ENCODE measurements at places on chromosomes 5 and 9.

GRCh38 chr9:134408389-134408788 is 82.1 kb downstream of the RXRA start:
- DNase-seq = no peak

- no peak for DNase-seq
Measured at GRCh38 chr5:176819476-176819875, 9.1 kb downstream of the UNC5A start.

- no peak for DNase-seq
Measured at GRCh38 chr5:168350315-168350714, 58.9 kb downstream of the WWC1 start.

DNA sequence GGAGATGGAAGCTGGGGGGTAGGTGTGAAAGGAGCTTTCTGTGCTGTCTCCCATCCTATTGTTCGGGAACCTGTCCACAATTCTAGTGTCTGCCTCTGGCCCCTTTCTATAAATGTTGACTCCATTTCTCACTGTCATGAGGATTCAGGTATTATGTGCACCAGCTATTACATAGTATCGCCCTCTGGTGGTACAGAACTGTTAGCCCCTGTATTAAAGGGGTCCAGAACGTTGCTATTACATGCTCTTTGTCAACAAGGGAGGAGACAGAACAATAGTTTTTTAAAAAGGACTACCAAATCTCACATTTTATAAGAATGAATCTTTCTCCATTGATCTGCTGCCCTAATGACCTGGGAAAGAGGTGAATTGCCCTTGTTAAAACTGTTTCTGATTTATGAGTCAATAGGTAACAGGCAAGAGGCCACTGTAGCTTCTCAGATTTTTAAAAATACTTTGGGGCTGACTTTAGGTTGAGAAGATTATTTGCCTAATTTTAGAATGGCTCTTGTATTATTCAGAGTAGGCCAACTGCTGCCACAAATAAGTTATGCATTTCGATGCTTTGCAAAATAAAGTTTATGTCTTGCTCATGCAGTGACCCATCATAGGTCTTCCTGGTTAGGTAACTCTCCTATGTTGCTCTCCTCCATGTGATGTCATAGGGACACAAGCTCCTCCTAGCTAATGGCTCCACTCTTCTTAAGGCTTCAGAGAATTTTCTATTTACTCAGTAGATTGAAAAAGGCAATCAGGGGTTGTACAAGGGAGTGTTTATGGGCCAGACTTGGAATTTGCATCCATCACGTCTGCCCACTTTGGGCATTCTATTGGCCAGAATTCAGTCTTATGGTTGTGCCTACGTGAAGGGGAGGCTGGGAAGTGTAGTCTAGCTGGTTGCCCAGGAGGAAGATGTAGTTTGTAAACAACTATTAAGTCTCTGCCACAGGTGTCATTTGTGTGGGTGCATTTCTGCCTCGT is 20.8 kb downstream of the DCANP1 start:
- no peak for DNase-seq

GRCh38 chr5:35341189-35341588 is 110.9 kb upstream of the PRLR start:
- DNase-seq = no peak

- no peak for DNase-seq
Measured at GRCh38 chr9:34891386-34891785, 66.7 kb upstream of the PHF24 start.

DNA sequence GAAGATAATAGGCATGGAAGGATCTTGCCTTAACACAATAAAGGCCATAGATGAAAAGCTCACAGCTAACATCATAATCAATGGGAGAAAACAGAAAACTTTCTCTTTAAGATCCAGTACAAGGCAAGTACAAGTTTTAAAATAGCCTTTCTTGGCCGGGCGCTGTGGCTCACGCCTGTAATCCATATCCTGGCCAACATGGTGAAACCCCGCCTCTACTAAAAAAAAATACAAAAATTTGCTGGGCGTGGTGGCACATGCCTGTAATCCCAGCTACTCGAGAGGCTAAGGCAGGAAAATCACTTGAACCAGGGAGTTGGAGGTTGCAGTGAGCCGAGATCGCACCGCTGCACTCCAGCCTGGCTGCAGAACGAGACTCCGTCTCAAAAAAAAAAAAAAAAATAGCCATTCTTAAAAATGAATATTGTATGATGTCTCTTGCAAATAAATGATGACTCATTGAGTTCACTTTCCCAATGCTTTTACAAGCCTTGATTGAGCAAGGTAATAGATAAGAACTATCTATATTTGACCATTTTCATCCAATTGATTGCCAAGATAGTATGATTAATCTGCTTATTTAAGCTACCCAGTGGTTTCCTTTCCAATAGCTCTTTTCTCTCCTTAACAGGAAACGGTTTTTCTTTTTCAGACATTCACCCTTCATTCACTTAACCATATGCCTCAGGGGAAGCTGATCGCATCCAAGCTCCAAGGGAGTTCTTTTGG is 15.8 kb downstream of the CCDC152 start:
- no peak for DNase-seq

DNA sequence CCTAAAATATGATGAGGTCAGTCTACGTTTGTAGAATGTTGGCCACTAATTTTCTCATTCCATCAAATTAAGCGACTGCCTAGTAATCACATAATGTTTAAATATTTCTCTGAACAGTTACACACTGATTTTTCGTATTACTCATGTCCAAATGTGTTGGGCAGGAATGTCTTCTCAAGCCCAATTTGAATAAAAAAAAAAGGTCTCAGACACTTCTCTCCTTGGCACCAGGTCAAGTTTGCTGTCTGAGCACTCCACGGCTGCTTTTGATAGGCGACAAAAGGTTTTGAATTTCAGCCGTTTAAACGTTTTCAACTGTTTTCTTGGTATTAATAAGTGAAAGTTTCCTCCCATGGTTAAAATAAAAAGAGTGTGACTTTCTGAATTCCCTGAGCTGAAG is 542.1 kb downstream of the IRX1 start:
- no peak for DNase-seq

DNA sequence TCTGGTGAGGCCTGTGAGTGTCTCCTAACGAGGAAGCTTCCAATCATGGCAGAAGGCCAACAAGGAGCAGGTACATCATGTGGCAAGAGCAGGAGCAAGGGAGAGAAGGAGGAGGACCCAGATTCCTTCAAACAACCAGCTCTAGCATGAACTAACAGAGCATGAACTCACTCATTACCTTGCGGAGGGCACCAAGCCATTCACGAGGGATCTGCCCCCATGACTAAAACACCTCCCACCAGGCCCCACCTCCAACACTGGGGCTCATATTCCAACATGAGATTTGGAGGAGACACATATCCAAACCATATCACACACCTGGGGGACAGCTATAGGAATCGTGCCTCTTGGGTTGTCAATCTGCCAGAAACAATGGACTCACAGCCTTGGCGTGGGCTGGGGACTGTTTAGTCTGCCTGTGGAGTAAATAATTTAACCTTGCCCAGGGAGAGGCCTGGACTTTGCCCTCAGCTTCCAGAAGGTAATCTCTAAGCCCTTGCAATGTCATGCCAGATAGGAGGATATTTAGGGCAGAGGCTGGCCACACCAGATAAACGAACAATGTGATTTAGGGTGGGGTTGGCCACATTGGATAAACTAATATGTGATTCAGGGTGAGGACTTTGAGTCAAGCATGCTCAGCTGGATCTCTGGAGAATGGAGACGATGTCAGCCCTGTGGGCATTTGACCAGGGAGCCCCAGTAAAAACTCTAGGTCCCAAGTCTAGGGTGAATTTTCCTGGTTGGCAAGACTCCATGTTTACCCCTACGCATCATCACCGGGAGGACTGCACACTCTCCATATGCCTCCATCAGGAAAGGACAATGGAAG is 13.6 kb upstream of the VDAC1 start:
- no peak for DNase-seq

GRCh38 chr9:108274971-108275370 is 580.8 kb downstream of the ACTL7B start:
- no peak for DNase-seq

- DNase-seq = no peak
Measured at GRCh38 chr9:20863945-20864344, 167.5 kb downstream of the HACD4 start.

GRCh38 chr5:14712666-14713065 is 48.1 kb downstream of the OTULIN start:
- DNase-seq = no peak

GRCh38 chr5:33725806-33726205 is 166.0 kb downstream of the ADAMTS12 start:
- no peak for DNase-seq

- no peak for DNase-seq
Measured at GRCh38 chr9:75146229-75146628, 57.9 kb downstream of the OSTF1 start.

DNA sequence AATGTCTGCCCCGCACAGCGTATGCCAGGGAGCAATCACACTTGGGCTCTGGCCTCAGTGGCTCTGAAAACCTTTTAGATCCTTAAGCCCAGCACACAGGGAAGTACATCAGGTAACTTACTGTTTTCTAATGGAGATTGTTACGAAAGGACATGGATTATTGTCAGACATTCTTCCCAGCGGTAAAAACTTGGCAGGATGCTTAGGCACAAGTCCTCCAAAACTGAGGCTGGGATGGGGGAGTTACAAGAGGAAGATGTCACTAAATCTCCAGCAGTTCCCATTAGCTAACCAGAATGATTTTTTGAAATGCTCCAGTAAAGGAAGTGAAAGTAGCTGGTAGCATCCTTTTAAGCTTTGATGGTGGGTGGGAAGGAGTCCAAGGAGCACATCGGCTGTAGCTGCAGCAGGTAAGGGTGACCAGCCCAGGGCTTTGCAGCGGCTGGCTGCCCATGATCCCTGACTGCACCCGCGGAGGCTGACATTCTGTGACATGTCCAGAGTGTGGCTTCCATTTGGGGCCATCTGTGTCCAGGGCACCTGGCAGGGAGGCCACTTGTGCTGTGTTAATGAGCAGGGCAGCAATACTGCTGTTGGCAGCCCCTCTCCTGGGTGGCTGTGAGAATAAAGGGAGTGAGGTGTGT is 165.8 kb downstream of the GADD45G start:
- DNase-seq = no peak

- no peak for DNase-seq
Measured at GRCh38 chr9:101778332-101778731, 39.9 kb upstream of the GRIN3A start.

DNA sequence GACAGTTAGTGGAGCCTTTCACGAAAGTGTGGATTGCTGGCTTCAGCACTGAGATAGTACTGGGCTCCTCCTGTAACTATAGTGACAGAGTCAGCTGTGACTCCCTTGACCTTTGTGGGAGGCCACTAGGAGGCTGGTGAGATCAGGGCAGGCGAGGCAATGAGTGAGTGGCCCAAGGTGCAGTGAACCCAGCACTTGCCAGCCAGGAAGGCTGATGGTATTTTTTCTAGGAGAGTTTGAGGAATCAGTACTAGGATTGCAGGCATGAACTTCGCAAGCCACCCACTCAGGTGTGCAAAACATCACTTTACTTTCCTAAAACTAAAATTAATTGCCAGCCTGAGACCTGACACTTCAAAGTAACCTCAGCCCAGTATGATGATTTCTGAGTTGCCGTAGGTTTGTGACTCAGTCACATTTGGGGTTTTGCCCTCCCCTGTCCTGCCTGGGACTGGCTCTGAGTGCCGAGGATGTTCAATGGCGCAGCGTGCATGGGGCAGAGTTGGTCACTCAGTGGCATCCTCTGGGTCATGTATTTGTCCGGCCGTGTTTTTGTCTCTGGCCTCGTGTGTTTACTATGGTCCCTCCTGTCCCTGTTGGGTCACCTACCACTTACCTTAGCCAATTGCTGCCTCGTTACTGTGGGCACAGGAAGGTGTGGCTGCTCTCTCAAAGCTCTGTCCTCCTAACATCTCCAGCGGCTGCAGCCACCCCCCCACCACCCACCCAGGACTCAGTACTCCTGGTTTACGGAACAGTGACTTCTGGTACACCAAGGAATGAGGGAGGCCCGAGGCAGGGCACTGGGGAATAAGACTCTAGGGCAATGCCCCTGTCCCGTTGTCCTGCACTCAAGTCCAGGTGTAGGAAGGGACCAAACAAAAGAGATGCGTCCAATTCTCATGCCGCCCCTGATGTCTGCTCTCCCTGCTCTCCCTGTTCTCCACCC is 67.2 kb downstream of the IL31RA start:
- no peak for DNase-seq

DNA sequence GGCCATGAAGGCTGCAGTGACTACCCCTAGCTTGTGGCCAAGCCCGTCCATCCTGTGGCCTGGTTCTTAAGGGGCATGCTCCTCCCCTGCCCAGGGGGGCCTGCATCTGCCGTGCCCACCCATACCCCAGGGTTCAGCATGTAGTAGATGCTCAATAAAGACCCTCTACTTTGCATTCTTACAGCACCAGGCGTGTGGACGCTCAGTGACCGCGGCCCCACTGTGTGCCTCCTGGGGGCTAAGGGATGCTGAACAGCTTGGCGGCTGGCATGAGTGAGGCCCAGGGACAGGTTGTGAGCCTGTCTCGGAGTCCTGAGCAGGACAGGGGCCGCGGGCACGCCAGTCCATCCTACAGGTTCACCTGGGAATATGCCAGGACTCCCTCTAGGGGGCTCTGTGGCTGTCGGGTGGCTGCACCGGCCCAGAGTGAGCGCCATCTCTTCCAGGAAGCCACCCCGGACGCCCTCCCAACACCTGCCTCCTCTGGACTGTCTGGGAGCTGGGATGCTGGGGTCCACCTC is 9.1 kb downstream of the NOTCH1 start:
- no peak for DNase-seq

GRCh38 chr5:103369125-103370120 is 110.9 kb downstream of the MACIR start:
- no peak for DNase-seq

- no peak for DNase-seq
Measured at GRCh38 chr5:113292462-113292861, 142.3 kb downstream of the TSSK1B start.

GRCh38 chr5:62007457-62007856 is 298.5 kb upstream of the KIF2A start:
- DNase-seq = no peak

DNA sequence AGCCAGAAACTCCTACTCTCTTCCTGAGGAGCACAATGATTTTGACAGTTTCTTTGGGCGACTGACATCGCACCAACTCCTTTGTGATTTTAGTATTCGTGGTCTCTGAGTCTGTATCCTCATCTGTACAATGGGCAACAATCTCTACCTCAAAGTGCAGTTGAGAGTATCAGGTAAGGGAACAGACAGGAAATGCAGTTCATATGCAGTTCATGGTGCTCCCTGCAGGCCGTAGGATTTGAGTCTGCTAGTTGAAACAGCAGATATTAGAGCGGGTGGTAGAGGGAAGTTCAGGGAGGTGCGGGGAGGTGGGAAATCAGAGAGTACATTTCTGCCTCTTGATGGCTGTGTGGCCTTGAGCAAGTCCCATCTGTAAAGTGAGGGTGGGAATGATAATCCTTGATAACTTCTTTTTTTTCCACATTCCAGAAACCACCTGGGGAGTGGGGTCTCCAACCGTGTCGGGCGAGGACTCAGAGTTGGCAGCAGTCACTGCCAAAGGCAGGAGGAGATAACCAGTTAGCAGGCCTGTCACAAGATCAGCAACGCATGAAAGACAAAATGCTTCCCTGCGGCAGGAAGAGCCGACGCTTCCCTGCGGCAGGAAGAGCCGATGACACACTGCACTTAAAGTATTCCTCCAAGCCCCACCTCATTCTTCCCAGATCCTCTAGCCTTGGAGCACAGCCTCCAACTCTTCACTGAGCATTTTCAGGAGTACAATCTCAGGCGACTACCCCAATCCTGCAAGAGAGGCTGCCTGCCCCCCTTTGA is 6.0 kb upstream of the NEK6 start:
- DNase-seq = no peak

- no peak for DNase-seq
Measured at GRCh38 chr5:150428106-150428876, 15.6 kb upstream of the CD74 start.

GRCh38 chr9:126152622-126153362 is 173.8 kb upstream of the MVB12B start:
- DNase-seq = no peak

- DNase-seq = no peak
Measured at GRCh38 chr5:73529081-73529480, 30.8 kb downstream of the BTF3 start.
